Stimulated activated CD8-positive, alpha-beta memory T cell treated with anti-CD3 and anti-CD28 coated beads, Interleukin-4, amount 100 ng/mL, for 48 hours (primary cell): ENCODE measurements at places on chromosomes 5 and 9.

DNA sequence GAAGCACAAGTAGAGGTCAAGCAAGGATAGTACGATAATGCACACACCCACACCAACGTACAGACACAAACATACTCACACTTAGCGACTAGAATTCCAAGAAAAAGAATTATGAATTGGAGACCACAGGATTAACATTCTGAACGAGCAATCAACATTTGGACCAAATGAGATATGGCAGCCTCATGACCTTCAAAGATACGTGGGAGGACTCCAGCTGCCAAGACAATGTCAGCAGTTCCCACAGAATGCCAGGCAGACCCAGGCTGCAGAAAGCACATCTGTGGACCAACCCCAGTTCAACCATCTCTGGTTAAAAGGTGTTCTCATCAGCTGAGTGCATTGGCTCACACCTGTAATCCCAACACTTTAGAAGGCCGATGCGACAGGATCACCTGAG lies 187.6 kb upstream of the GRAMD2B start:
- DNase-seq = no peak

DNA sequence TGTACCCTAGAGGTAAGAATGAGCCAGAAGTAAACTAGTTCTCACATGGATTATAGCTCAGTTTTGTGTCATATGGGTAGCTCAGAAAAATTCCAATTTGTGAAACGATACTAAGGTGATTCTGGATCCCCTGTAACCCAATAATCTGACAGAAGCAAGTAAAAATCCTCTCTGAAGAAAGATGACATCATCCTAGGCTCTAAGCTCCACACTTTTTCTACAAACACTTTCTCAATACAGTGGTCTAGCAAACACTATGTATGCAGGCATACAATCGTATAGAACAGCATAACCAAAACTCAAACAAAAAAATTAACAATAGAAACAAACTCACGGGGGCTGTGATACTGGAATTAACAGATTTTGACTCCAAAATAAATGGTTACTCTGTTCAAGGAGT lies 26.7 kb upstream of the ZNF169 start:
- no peak for DNase-seq

DNA sequence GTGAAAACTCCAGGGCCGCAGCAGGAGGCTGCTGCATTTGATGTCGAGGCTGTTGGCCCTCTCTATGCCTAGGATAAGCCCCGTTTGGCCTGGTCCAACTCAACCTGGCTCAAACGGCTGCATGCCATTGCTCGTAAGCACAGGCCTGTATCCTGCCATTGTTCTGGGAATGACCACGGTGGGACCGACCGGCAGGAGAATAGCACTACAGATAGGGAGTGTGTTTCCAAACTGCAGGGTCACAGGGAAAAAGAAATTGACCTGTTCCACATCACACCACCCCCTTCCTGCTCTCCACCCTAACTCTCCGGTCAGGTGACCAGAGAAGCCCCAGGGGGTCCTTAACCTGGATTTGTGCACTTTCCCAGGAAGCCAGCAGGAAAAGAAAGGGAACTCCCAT lies 278.7 kb upstream of the KLF4 start:
- no peak for DNase-seq

DNA sequence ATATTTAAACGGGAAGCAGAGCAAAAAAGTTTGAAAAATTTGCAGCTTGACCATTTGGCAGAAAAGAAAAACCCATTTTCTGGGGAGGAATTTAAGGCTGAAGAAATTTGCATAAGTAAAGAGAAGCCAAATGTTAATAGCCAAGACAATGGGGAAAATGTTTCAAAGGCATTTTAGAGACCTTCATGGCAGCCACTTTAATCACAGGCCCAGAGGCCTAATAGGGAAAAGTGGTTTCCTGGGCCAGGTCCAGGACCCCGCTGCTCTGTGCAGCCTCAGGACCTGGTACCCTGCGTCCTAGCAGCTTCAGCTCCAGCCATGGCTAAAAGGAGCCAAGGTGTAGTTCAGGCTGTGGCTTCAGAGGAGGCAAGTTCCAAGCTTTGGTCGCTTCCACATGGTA lies 507.3 kb downstream of the SLCO4C1 start:
- no peak for DNase-seq

- no peak for DNase-seq
Measured at GRCh38 chr5:124212934-124213333, 533.5 kb downstream of the ZNF608 start.

DNA sequence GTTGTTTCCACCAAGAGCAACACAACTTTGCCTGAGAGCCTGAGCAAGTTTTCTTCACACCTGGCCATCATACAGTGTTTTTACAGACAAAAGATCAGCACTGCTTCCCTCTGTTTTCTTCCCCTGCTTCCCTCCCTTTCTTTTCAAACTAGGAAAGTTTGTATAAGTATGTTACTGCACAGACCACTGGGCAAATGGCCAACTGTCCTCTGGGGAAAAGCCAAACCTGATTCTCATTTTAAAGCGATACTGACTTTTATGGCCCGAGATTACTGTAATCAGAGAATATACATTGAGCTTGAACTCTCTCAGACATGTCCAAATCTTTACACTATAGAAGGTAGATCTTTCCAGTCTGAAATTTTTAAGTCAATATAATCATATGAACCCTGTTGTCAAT lies 415.0 kb downstream of the NFIB start:
- DNase-seq = no peak

- no peak for DNase-seq
Measured at GRCh38 chr9:82651474-82651873, 411.5 kb downstream of the RASEF start.
